ENCODE measurements at places on chromosomes 7 and 10.

DNA sequence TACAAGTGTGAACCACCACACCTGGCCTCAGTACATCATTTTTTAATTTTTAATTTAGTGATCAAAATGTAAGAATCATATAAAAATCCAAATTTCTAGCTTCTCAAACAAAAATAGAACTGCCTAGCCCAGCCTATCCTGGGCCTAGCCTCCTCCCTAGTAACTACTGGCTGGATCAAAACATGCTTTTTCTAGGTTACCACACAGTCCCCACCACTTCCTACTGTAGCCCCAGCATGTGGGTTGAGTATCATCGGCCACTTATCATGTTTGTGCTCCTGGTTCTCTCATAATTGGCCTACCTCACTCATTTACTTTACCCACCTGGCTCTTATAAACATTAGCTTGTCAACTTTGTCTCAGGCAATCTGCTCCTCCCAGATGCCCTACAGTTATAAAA lies 52.9 kb downstream of the DNAJC12 start:
- no peak for DNase-seq

DNA sequence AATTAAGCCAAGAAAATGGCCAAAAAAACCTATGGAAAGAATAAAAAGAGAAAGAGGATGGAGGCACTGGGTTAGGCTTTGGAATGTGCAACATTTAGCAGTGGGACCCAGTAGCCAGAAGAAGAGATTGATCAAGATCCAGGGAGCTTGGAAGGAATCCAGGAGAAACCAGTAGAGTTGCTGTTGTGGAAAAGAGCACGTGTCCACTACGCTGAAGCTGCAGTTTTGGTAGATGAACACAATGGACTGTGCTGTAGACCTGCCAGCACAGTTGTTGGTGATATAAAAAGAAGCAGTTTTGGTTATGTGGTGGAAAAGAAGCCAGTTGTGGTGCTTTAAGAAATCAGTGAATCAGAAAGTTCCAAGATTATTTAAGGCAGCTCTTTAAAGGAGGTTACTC lies 802.2 kb upstream of the POM121L12 start:
- DNase-seq = no peak

- DNase-seq = no peak
Observed at GRCh38 chr10:119410361-119411116, 132.0 kb downstream of the RGS10 start.

- no peak for DNase-seq
Observed at GRCh38 chr10:77187376-77187999, 450.1 kb downstream of the KCNMA1 start.

- DNase-seq = no peak
Observed at GRCh38 chr7:50264908-50265307, 39.6 kb upstream of the IKZF1 start.

DNA sequence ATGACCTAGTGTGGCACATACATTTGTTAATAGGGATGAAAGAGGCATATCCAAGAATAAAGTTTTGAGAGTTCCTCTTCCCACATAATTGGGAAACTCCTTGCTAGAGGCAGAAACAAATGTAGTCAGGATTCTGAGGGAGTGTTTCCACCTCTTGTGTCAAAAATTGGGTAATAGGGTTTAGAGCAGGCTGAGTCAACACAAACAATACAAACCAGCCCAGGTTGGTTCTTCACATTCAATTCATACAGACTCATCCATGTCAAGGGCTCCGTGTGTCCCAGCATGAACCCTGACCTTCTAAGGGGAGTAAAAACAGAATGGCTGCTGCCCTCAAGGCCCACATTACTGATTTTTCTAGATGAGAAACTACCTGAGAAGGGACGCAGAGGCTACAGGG lies 75.3 kb downstream of the GLI3 start:
- DNase-seq = no peak

DNA sequence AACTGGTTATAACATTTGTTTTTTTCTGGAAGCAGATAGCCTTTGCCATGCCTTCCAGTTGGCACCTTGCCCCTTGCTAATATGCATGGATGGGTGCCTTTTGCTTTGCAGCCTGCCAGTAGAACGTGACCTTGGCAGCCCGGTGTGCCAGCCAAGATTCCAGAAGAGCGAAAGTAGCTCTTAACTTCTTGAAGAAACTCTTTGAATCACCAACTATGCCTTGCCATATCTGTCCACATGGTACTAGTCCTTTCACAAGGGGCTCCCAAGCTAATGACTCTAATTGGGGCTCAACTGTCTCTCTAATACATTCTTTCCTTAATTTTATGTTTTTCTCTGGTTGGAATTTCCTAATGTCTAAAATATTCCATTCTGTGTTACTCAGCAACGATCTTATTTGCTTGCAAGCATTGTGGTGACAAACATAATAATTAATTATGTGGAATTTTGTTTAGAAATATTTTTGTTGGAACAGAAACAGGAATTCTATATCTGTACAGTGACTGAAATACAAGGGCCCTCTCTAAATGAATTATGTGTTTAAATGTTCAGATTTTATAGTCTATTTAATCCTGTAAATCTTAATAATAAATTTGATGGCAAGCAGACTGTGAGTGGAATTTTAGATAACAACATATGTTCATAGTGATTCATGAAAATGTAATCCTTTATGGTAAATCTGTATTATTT lies 45.8 kb downstream of the HDAC9 start:
- DNase-seq = no peak

GRCh38 chr10:30997536-30998235 lies 34.0 kb downstream of the ZNF438 start:
- no peak for DNase-seq

DNA sequence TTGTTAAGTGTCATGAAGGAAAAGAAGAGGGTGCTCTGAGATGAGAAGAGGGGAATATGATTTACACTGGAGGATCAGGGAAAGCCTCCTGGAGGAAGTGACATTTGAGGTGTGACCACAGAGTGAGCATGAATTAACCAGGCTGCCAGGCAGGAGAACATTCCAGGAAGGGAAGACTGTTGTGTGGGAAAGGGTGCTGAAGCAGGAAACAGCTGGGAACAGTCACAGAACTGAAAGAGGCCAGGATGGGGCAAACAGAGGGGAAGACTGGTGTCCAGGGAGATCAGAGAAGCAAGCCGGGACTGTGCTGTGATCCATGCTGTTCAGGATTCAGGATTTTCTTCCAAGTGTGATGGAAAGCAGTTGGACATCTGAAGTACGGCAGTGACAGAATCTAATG lies 14.9 kb downstream of the HIPK2 start:
- no peak for DNase-seq

- DNase-seq = no peak
Observed at GRCh38 chr7:148914208-148914777, 30.2 kb upstream of the EZH2 start.

DNA sequence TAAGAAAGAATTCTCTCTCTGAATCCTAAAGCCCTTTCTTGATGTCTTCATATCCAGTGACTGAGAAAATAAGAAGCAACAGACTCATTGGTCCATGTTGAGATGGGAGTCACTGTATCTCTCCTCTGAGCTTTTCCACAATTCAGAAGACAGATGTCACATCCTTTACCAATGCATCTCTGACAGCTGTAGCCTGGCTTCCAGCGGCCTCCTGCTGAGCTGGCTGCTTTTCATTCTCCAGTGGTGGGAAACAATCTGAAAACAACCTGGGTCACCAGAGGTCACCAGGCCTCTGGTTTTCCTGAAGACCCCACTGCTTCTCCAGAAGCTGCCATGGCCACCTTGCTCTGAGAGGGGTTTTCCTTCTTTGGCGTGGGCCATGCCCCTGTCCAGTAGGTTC lies 18.3 kb upstream of the RPA3 start:
- no peak for DNase-seq

GRCh38 chr7:41167836-41168235 lies 535.1 kb downstream of the INHBA start:
- no peak for DNase-seq

DNA sequence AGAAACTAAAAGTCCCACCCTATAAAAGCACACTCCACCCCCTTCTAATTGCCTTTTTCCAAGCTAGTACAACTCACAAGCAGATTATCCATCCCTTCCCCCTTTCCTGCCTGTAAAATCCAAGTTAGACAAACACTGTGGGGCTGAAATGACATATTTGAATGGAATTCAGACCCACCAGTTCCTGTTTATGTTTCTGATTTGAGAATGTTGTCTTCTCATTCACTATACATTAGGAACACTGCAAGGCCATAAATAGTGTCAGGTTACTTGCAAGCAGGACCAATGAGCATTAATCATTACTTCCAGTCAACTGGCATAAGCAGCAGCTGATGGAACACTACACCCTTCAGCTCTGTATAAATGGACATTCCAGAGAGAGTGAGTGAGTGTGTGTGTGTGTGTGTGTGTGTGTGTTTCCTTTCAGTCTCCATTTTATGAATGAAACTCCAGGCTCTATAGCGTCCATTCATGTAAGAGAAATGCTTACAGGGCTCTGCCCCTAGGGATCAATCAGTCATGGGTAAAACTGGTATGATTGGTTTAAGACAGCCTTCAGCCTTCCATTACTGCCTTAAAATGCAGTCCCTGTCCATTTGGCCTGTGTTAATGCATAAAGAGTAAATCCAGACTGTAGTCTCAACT lies 69.3 kb downstream of the ETV1 start:
- no peak for DNase-seq

DNA sequence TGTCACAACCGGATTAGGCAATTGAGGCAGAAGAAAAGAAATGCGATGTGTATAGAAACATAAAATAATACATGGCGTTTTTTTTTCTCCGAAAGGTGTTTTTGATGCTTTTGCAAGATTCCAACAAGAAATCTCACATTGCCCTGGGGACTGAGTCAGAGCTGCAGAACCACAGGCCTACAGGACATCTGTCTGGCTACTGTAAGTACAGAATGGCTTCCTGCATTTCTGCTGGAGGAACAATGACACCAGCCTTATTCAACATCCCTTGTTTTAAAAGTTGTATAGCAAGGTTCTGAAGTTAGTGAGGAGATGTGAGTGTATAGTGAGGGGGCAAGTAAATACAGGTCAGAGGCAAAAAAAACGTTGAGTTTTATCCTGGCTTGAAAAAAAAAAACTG lies 256.4 kb downstream of the ABCA13 start:
- DNase-seq = no peak

GRCh38 chr7:116027786-116028185 lies 2.8 kb downstream of the TFEC start:
- no peak for DNase-seq

DNA sequence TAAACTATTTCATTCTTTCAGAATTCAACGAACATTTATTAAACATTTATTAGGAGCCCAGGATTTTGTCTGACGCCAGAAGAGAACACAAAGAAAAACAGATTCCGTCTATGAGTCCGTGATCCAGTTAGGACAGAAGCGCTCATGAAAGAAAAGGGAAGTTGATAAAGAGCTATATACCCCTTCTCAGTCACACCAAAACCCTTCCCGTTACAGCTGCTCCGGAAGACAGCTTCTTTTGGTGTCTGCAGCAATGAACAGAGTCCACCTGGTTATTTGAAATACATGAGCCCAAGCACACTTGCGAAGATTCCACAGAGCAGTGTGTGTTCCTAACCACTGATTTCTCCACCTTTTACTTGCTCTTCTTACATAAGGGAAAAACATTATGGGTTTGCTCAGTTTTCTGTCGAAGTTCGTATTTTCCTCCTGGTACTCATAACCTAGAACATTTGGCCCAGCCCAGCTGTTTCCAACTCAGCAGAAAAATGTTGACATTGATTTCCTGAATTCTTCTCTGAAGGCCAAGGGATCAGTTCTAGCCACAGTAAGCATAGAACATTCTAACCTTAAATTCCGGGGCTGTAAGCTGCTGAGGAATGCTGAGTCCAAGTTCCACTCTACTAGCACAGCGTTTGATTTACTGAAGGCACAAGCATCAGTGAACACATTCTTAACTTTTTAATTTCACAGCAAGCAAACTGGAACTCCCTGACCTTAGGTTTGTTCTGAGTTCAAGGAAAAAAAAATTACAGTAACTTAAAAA lies 206.5 kb downstream of the SORCS1 start:
- DNase-seq = no peak

DNA sequence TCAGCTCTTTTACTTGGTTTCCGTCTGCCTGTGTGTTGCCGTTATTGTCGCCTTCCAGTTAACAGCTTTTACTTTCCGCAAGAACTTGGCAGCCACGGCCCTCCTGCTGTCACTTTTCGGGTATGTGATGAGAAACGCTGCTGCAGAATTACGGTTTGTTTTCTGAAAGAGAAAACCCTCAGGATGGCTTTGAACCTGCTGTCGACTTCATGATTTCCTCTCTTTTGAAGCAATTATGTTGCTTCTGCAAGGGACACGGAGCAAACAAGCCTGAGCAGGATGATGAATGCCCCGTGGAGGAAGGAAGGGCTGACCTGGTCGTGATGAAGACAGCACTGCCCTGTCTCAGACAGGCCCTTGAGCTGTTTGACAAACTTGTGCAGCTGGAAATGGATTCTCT lies 339.8 kb downstream of the ABCA13 start:
- DNase-seq = no peak

DNA sequence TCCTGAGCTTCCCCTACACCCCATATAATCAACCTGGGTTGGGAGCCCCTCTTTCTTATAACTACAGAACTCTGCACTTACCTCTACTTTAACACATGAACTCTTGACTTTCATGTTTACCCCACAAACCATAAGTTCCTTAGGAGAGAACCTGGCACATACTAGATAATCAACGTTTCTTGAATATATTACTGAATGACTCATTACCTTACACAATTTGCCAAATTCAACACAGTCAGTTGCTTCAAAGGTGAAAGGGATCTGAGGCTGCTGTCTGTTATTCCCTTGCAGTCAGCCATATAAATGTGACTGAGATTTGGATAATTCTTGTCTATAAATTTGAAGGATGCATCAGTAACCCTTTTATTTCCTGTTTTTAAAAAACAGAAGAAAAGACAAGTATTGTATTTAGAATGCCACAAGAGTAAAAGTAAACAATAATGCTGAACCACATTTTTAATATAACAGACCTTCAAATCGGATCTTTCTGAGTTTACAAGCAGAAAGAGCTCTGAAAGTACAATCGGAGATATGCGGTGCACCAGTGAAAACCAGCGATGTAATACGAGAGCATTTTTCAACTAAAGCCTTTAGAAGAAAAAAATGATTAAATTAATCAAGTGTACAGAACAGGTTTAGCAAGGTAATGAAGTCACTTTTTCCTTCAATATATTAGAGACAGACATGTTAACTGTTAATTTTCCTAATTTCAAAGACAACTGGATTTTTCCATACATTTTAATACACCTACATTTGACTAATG lies 29.5 kb upstream of the LRRC17 start:
- no peak for DNase-seq

GRCh38 chr7:128894101-128894440 lies 16.4 kb downstream of the KCP start:
- DNase-seq = no peak

GRCh38 chr7:128003787-128004186 lies 27.4 kb downstream of the LRRC4 start:
- DNase-seq = no peak

GRCh38 chr10:121553511-121554264 lies 44.6 kb downstream of the FGFR2 start:
- no peak for DNase-seq

DNA sequence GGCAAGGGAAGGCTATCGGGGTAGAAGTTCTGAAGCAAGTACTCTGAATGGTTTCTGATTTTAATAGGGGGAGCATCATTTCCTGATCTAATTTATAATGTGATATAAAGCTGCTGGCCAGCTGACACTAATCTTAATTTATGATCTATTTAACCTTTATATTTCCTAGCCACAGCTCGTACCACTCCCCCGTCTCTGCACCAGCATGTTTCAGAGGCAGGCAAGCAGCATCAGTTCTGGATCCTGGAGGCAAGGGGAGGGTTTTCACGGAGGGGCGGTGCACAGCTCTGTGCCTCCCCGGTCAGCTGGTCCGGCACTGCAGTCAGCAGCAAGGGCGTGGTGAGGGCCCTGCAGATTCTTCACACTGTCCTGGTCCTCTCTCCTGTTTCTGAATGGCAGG lies 30.0 kb downstream of the MGMT start:
- DNase-seq = no peak

- DNase-seq = no peak
Observed at GRCh38 chr10:28681291-28681763, 4.0 kb downstream of the BAMBI start.

Data from stimulated activated CD8-positive, alpha-beta memory T cell treated with anti-CD3 and anti-CD28 coated beads, Interleukin-2, amount 100 ng/mL, for 1 hour (primary cell).